ENCODE measurements at places on chromosomes 4 and X. TPM values are rescaled to one million over a fixed set of nuclear protein-coding genes. Genes with fewer than 3 reads are reported as not detected.

DNA sequence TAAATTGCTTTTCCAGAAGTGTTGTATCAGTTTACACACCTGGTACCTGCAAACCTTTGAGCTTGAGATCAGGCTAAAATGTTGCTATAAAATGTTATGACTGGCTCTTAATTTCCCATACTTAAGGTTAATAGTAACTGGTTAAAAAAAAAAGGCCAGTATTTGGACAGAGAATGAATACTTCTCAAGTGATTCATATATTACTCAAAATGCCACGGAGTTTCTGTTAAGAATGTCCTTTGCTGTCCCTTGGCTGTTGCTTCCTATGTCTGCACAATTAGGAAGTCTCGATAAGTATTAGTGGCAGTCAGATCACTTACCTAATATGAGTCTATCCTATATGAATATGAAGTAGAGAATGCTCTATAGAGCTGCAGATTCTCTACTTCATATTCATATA, 232.2 kb upstream of the IGFBP7 start:
- no peaks in the 10 kb centered on the region for H3K27me3 ChIP-seq
- no peak overlapping the region for H3K27ac ChIP-seq
- no peak for DNase-seq
- H3K4me3 ChIP-seq, result no peak overlapping the region
- no peaks in the 10 kb centered on the region for H3K4me1 ChIP-seq

DNA sequence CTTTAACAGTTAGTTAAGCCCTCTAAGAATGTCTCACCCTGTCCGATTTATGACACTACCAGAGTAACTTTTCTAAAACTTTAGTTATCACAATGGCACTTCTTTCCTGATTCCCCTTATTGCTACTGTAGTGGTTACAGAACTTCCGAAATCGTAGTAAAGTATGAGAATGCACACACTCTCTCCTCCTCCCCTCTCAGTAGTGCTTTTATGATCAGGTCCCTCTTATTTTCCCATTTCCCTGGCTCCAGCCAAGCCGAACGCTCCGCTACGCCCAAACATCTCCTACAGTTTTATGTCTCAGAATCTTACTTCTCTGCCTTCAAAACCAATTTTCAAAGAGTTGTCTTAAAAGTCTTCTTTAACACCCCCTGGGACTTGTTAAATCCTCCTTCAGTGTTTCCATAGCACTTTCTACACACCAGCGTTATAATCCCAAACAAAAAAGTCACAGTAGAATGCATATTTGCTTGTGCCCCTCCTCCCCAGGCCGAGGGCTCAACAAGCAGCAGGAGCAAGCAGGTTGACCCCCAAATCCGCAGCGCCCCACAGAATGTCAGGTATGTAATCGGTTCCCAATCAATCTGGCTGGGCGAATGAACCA, 671 bp downstream of the HPF1 start:
- H3K4me3 ChIP-seq, result peak overlapping the region; percentile 97
- no peak for DNase-seq
- peaks cover 5% of the 10 kb centered on the region for H3K36me3 ChIP-seq
- H3K27ac ChIP-seq, result peak overlapping the region; percentile 55

- H3K27ac ChIP-seq, result no peak overlapping the region
- H3K27me3 ChIP-seq, result no peaks in the 10 kb centered on the region
- no peaks in the 10 kb centered on the region for H3K4me1 ChIP-seq
- no peak overlapping the region for H3K4me3 ChIP-seq
- no peak for DNase-seq
Measured at GRCh38 chr4:179095585-179096221, 1653.5 kb upstream of the AGA start.

- no peaks in the 10 kb centered on the region for H3K4me1 ChIP-seq
- H3K36me3 ChIP-seq, result no peaks in the 10 kb centered on the region
- H3K4me3 ChIP-seq, result no peak overlapping the region
- no peaks in the 10 kb centered on the region for H3K27me3 ChIP-seq
Measured at GRCh38 chr4:139808381-139808807, 142.8 kb downstream of the MGST2 start.

DNA sequence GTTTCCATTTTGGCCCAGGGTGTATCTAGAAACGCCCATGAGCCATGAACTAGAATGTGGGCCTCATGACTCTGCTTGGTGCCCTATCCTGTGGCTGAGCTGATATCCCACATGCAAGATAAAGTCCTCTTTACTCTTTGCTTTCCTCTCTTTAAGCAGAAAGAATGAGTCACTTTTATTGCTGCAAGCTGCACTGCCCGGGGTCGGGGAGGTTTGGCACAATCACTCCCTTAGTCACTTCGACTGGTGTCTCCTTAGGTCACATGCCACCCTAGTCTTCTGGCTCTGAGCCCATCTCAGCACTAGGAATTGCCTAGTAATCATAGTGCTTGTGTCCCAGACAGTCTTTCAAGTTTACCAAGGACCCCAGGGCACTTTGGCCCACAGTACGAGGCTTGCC, 75.1 kb upstream of the CXorf66 start:
- H3K4me3 ChIP-seq, result no peak overlapping the region
- H3K36me3 ChIP-seq, result no peaks in the 10 kb centered on the region
- H3K4me1 ChIP-seq, result 0 out of 2 replicates have a peak, but pooled peaks cover 2% of the 10 kb centered on the region
- H3K27ac ChIP-seq, result no peak overlapping the region

DNA sequence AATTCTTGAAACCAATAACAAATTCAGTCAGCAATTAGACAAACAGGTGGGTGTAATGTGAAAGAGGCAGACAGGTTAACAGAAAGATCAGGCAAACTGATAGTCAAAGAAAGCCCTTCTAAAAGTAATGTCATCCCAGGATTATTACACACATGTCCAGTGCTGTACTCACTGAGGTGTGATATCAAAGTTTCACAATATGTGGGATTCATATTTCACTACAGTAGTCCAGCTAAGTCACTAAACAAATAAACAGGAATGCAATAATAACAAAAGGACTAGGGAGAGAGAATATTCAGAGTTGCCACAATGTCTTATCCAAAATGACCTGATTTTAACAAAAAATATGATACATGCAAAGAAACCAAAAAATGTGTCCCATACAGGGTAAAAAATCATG, 787.5 kb downstream of the FSTL5 start:
- no peaks in the 10 kb centered on the region for H3K27me3 ChIP-seq
- no peaks in the 10 kb centered on the region for H3K36me3 ChIP-seq
- no peak for DNase-seq
- no peaks in the 10 kb centered on the region for H3K4me1 ChIP-seq
- H3K27ac ChIP-seq, result no peak overlapping the region
- H3K4me3 ChIP-seq, result no peak overlapping the region

DNA sequence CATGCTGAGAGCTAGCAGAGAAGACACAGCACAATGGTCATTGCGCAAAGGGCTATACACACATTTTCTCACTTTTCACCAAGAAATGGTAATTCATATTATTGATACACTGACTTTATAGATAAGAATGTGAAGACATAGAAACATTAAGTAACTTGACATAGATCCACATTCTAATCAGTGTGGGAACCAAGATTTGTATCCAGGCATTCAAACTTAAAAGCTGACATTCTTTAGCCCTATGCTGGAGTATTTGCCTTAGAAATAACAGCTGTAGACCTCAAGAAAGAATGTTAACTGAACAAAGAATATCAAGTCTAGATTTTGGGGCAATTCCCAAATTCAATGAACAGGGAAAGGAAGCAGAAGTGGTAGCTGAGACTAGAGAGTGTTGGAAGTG, 384.8 kb downstream of the IL15 start:
- H3K27me3 ChIP-seq, result no peaks in the 10 kb centered on the region
- H3K4me3 ChIP-seq, result no peak overlapping the region
- no peaks in the 10 kb centered on the region for H3K4me1 ChIP-seq
- no peaks in the 10 kb centered on the region for H3K36me3 ChIP-seq

DNA sequence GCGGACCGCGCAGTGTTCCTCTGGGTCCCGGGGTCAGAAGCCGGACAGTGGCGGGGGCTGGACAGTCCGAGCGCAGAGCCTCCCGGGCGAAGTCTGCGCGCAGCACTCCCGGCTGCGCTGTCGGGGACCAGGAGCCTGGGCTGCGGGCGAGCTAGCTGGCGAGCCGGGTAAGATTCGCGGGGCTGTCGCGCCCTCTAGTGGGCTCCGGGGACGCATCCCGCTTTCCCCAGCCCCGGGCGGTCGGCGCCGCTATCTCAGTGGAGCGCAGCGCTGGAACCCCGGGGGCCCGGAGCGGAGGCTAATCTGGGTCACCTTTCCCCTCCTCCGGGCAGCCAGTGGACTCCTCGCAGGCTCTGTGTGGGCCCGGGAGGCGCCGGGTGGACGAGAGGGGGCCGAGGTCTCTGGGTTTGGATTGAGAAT, 4.2 kb downstream of the PDGFRA start:
- H3K27me3 ChIP-seq, result no peaks in the 10 kb centered on the region
- no peak overlapping the region for H3K27ac ChIP-seq
- no peaks in the 10 kb centered on the region for H3K4me1 ChIP-seq
- DNase-seq, result peak; percentile 40

DNA sequence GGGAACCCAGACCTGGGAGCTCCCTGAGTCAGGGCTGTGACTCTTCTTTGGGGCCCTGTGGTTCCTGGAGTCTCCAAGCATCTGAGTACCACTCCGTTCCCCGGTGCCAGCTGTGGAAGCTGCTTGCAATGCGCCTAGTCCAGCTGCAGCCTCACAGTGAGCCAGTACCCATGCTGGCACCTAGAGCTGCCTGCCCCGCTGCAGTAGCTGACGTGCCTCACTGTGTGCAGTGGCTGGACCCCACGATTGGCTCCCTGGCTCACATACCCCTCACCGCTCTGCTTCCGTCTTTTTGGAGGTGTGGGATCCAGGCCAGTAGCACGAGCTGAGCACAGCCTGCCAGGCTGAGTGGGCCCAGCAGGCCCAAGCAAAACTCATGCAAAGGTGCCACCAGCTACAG, 32.1 kb upstream of the PAGE1 start:
- H3K27ac ChIP-seq, result no peak overlapping the region
- no peak for DNase-seq
- H3K36me3 ChIP-seq, result no peaks in the 10 kb centered on the region
- no peaks in the 10 kb centered on the region for H3K4me1 ChIP-seq
- H3K4me3 ChIP-seq, result no peak overlapping the region

DNA sequence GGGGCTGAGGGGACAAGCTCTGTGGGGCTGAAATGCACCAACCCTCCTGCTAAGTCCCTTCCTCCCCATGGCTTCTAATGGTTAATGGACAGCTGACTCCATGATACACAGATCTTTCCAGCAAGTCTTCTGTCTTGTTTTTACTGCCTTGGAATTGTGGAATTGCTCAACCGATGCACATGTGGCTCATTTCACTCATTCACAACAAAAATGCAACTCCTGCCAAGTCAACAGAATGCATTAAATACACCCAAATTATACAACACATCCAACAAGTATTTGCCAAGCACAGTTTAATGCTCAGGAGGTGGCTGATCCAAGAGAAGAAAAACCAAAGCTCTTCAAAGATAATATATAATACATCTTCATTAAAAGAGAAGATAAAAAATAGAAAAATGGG, 61.9 kb upstream of the PAGE4 start:
- no peak overlapping the region for H3K4me3 ChIP-seq
- H3K27me3 ChIP-seq, result peaks cover 8% of the 10 kb centered on the region
- H3K27ac ChIP-seq, result no peak overlapping the region
- H3K36me3 ChIP-seq, result no peaks in the 10 kb centered on the region

GRCh38 chrX:13028871-13029636, 15.4 kb downstream of the FAM9C start:
- no peaks in the 10 kb centered on the region for H3K27me3 ChIP-seq
- no peak overlapping the region for H3K4me3 ChIP-seq
- no peak for DNase-seq
- H3K27ac ChIP-seq, result peak overlapping the region; percentile 73
- peaks cover 24% of the 10 kb centered on the region for H3K4me1 ChIP-seq
- no peaks in the 10 kb centered on the region for H3K36me3 ChIP-seq

DNA sequence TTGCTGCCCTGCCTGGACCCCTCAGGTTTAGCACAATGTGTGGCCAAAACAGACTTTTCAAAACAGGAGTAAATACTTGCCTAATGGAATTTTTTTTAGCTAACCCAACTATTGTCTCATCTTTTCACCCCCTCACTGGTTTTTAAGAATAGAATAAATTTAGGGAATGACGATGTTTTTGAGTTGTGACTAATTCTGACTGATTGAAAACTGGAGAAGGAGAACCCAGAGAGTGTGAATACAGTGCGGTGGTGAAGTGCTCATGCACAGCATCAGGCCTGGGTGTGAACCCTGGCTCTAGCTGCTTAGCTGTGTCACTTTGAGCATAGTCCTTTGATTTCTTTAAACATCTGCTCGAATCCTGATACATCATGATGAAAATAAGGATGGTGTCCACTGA, 10.5 kb downstream of the ANTXR2 start:
- H3K36me3 ChIP-seq, result no peaks in the 10 kb centered on the region
- H3K27me3 ChIP-seq, result no peaks in the 10 kb centered on the region
- H3K4me1 ChIP-seq, result no peaks in the 10 kb centered on the region
- no peak for DNase-seq
- H3K4me3 ChIP-seq, result no peak overlapping the region

DNA sequence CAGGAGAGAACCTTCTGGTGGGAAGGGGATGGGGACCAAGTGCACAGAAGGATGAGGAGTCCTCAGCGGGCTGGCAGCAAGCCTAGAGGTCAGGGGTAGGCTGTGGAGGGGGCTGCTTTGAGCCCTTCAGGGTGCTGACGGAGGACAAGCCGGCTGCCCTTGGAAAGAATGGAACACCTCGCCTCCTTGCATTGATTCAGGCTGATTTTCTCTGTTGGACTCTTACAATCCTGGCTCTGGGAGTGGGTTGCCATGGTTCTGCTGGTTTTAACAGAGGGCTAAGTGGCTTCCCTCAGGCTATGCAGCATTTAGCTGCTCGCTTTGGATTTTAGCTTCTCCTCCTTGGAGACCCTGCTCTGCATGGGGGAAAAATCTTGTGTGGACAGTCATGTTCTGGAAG, 49.4 kb upstream of the CHRNA9 start:
- peaks cover 4% of the 10 kb centered on the region for H3K4me1 ChIP-seq
- DNase-seq, result no peak
- H3K4me3 ChIP-seq, result no peak overlapping the region
- no peaks in the 10 kb centered on the region for H3K27me3 ChIP-seq

DNA sequence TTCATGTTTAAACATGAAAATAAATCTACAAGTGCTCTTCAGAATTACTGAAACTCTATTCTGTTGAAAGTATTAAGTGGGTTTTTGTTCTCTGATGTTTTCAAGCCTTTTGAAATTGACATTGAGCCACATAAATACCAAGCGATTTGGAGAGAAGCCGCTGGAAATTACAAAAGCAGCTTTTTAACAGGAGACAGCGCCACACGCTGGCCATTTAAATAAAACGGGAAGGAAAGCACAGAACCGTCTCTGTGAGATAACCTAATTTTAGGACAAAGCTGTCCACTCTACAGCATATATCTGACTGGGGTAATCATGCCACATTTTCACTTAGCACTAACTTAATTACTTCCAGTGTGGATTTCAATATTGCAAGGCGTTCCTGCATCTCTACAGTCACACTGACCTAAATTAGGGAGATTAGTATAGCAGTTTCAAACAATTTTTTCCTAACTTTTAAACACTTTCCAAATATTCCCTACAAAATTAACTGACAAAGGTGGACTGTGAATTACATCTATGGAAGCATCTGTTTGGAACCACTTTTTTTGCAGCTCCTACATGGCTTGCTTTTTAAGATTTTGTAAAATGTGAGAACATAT, 6.8 kb upstream of the ANOS1 start:
- no peaks in the 10 kb centered on the region for H3K27me3 ChIP-seq
- no peak overlapping the region for H3K27ac ChIP-seq
- H3K36me3 ChIP-seq, result no peaks in the 10 kb centered on the region

- no peak overlapping the region for H3K27ac ChIP-seq
- H3K4me3 ChIP-seq, result no peak overlapping the region
- H3K4me1 ChIP-seq, result no peaks in the 10 kb centered on the region
Measured at GRCh38 chr4:146342600-146343192, 128.4 kb downstream of the REELD1 start.

MAGEA3 gene
- total RNA-seq, result 92.7 TPM

RPS6KA6 gene
- total RNA-seq, result not detected

POU4F2 gene
- not detected for total RNA-seq

N4BP2 gene
- 7.0 TPM for total RNA-seq

LGI2 gene
- not detected for total RNA-seq

TIGD4 gene
- total RNA-seq, result 0.42 TPM
